ENCODE measurements at places on chromosomes 1 and 21. TPM values are rescaled to one million over a fixed set of nuclear protein-coding genes. Genes with fewer than 3 reads are reported as not detected.

The RIPPLY3 gene
- total RNA-seq = under 0.01 TPM

The ANKRD65 gene
- total RNA-seq = 0.54 TPM

The RXFP4 gene
- not detected for total RNA-seq

The AKNAD1 gene
- 0.81 TPM for total RNA-seq

The RBM11 gene
- total RNA-seq = 4.3 TPM

- no peak for DNase-seq
Measured at GRCh38 chr1:167168424-167168823, 52.3 kb upstream of the POU2F1 start.

The LCE1F gene
- total RNA-seq = not detected

DNA sequence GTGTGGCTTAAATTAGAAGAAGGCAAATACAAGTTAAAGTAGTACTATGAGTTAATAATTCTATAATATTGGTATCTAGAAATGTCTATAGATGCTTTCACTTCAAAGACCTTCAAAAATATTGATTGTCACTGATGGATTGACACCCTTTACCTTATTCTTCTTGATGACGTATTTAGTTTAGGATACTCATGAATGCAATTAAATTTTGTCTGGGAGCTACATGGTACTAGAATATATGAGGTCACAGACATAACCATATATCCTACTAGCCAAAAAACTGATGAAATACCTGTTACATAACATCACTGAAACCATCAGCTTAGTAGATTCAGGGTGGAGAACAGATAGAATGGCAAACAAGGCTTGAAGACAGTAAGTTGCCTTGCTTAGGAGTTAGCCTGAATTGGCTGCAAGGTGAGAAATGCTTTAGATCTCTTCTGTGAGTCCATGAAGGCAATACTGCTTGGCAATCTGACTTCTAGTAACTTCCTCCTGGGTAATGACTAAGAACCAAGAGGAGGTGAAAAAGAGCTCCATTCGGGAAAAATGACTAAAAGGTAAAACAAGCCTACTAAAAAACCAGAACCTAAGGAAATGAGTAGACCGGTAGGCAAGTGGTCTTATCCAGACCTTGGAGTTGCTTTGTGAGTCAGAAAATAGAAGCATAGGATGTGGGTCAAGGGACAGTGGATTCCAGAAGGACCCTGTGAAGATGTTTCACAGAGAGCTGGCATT lies 16.9 kb upstream of the ARHGAP29 start:
- no peak for DNase-seq

- DNase-seq = peak; percentile 50
Measured at GRCh38 chr1:183633676-183634343, 1.8 kb downstream of the ARPC5 start.

The ICOSLG gene
- total RNA-seq = 4.3 TPM

DNA sequence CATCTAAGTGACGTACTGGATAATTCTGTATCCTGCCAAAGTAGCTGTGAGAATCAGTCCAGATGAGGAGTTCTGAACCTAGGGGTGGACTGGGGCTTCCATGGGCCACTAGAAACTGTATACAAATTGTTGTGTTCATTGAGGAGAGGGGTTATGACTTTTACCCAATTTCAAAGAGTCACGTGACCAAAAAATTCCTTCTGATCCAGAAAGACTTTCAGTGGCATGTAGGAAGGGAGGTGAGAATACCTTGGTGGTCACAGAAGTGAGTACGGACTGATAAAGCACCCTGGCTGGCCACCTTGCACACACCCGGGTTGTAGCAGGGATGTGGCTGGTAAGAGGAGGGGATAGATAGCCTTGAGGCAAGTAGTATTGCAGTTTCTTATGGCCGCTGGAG lies 60.4 kb downstream of the BCAR3 start:
- DNase-seq = no peak

GRCh38 chr1:153389401-153389800 lies 1.5 kb downstream of the S100A8 start:
- no peak for DNase-seq

The ABCG1 gene
- 45.5 TPM for total RNA-seq

Data from hematopoietic multipotent progenitor cell (in vitro differentiated cells).